ENCODE measurements at places on chromosomes 2 and 18. TPM values are rescaled to one million over a fixed set of nuclear protein-coding genes. Genes with fewer than 3 reads are reported as not detected.

Gene C1D
- total RNA-seq = 29.6 TPM

Gene ANKRD30BL
- 0.62 TPM for total RNA-seq

Gene KCMF1
- 120 TPM for total RNA-seq

Gene CHMP1B
- 52.1 TPM for total RNA-seq

Gene HADHA
- 92.3 TPM for total RNA-seq

Gene COMMD1
- total RNA-seq = 54.9 TPM

Gene XPO1
- 479 TPM for total RNA-seq

Gene BOLA3
- total RNA-seq = 89.8 TPM

Gene DSG4
- total RNA-seq = not detected

Gene APOB
- total RNA-seq = 0.62 TPM

Gene CHRNG
- total RNA-seq = not detected

Gene ALPI
- total RNA-seq = not detected

Measured in GM23338 (cell line).